ENCODE measurements at places on chromosomes 11 and 22.

DNA sequence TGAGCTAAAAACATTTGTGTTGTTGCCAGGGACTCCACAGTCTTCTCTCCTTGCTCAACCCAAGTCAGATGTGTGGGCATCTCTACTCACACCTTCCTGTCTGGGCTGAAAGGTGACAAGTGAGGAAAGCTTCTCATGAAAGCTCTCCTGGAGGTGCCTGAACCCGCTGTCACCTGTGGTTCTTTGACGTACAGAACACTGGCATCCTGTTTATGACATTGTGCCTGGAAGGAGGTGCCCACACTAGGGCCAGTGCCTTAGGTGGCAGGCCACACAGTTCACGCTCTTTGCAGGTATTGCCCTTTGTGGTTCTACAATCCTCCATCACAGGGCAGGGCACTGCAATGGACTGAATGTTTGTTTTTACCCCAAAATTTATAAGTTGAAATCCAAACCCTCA is 108.5 kb downstream of the CD44 start:
- no peak for DNase-seq

DNA sequence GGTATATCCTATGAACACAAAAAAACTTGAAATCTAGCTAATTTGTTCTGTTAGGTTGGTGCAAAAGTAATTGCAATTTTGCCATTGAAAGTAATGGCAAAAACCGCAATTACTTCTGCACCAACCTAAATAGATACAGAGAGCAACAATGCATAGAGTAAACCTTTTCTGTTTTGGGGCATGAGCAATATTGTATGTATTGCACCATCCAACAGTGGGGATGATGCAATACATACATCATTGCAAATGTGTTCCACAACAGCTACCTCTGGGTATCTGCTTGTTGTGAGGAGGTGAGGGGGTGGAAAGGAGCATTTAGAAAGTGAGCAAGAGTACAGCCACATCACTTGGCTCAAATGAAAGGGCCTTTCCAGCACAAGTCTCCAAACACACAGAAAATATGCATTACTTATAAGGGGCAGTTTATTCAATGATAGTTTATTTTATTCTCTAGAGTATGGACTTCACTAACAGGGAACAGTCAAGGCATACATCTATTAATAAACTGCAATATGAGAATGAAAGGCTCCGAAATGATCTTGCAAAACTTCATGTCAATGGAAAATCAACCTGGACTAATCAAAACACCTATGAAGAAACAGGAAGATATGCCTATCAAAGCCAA is 77.3 kb downstream of the DEUP1 start:
- DNase-seq, result no peak

GRCh38 chr11:100999756-101000155 is 129.9 kb downstream of the PGR start:
- no peak for DNase-seq

DNA sequence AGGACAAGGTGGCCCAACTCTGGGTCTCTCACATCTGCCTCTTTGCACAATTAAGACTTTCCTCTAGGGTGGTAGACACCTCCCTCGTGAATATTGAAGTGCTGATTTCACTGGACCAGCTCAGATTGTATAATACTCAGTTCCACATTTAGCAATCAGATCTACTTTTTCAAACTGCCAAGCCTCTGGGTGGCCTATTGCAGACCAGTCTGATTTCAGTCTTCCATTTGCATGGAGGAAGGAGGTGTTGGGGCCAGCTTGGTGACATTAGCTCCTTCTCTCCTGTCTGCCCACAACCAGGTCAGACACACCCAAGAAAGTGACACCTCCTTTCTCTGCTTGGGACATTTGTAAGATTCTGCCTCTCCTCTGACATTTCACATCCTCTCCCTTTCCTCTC is 78.2 kb downstream of the PPFIBP2 start:
- DNase-seq, result no peak

GRCh38 chr11:93517041-93517440 is 26.1 kb downstream of the SMCO4 start:
- no peak for DNase-seq

DNA sequence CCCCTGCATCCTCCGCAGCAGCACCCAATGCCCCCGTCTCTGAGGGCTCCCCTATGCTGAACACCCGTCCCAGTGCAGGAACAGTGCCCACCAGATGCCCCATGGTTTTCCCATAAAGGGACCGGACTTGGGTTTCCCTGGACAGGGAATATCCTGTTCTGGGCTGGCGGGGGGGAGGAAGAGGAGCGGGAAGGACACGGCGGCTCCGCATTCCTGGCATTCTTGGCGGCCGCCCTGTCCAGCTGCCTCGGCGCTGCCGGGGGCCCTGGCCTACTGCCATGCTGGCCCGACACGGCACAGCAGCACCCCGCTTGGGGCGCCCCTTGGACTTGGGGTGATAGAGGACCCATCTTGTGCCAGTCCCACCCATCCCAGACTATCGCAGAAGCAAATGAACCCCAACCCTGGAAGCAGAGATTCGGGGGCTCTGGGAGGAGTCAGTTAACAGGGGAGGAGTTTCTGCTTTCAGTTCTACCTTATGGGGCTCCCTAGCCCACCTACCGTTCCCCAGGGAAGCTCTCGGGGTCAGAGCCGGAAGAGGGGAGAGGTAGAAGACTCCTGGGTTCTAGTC is 23.7 kb upstream of the CBX7 start:
- peak; percentile 84 for DNase-seq

DNA sequence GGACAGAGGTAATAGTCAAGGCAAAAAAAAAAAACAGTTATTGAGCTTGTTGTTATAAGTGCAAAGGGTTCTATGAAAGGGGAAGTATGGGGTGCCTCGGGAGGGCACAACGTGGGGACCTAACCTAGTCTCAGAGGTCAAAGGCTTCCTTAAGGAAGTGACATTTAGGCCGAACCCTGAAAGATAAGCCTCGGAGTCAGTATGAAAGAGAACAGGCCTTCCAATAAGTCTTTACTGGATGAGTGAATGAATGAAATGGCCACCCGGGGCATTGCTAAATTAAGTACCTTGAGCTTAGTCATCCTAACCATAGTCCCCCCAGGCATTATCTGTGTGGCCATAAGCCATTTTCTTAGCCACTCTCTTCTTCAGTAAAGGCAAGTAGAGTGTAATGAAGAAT is 19.7 kb downstream of the FLI1 start:
- DNase-seq, result no peak

DNA sequence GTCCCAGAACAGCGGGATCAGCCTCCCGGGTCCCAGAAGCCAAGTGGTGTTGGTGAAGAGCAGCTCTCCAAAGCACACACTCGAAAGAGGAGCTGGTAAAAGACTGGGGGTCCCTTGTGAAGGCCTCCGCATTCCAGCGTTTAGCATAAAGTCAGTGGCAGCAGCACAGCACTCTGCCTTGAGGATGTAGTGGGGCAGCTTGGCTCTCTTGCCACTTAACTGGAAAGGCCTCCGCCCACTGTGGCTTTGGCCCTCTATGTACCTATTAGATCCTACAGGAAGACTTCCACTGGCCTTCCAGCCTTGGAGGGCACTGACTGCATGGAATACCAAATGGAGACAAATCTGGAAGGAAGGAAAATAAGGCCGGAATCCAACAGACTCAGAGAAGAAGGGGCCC is 1455.3 kb downstream of the BRD1 start:
- no peak for DNase-seq

DNA sequence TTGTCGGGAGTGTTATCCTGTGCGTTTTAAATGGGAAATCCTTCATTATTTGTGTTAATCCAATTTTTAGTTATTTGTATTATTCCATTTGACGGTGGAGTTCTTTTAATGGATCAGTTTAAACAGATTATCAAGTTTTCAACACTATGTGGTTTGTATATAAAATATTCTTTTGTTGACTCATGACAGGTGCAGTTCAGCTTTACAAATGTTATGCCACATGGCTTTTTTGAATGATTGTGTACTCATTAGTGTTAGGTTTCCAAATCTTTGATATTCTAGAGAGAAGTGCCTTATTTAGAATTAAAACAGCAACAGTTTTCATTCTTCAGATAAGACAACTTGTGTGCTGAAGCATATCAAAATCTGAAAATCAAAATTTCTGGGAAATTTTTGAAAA is 2.4 kb downstream of the JAM3 start:
- DNase-seq, result no peak

GRCh38 chr22:38040953-38041759 is 16.0 kb upstream of the PICK1 start:
- no peak for DNase-seq

- no peak for DNase-seq
Measured at GRCh38 chr11:82639251-82639650, 94.4 kb downstream of the FAM181B start.

GRCh38 chr22:20720692-20721408 is 53.1 kb upstream of the SERPIND1 start:
- no peak for DNase-seq

DNA sequence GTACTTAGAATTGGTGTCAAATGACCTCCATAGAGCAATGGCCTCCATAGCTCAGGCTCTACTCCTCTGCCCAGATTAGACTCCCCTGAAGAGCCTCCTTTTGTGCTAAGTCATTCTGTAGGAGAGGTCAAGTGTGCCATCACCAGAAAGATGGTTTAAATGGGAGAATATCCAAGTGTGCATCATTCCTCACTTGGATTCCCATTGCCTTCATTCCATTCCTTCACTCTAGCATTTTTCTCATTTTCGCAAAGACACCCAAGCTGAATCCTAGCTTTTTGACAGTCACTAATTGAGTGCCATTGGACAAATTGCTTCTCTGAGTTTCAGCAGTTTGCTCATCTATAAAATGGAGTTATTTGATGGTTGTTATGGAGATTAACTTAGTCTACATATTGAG is 16.9 kb downstream of the CLMP start:
- DNase-seq, result no peak

- no peak for DNase-seq
Measured at GRCh38 chr11:34337016-34337415, 20.8 kb downstream of the ABTB2 start.

- no peak for DNase-seq
Measured at GRCh38 chr11:57476757-57477506, 16.6 kb downstream of the RTN4RL2 start.

DNA sequence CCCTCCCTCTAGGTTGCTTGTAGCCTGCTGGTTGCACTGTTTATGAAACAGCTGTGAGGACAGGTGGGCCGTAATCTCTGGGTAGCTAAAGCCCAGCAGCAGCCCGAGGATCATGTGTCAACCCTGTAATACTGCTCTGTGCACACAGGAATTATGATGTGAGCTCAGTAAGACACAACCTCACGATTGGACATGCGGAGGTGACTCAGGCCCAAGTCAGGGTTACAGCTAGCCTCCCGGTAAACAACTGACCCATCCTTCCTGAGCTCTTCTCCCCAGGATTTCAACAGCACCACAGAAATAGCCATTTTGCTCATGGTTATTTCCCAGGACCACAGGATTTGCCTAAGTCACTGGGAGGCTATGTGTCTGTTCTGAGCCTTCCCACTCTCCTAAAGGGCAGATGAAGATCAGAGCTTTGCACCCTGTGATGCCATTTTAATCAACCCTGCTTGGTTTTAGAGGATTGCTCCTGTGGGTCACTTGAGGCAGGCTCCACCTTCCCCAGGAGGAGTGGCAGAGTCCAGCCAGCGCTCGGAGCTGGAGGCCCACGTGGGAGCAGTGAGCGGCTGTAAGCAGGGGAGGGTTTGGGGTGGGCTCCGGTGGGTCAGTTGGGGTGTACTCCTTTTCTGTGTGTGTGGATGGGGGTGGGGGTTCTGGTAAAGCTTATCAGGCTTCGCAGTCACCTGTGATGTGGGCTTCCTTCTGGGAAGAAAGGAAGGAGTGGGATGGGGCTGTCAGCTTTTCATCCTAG is at the start of gene AMPD3:
Gene AMPD3, plus strand, starts transcription at position 387 of the 754 bp plus-strand sequence. CDS start 6,256 bp downstream, outside the sequence.
- DNase-seq, result peak; percentile 84

DNA sequence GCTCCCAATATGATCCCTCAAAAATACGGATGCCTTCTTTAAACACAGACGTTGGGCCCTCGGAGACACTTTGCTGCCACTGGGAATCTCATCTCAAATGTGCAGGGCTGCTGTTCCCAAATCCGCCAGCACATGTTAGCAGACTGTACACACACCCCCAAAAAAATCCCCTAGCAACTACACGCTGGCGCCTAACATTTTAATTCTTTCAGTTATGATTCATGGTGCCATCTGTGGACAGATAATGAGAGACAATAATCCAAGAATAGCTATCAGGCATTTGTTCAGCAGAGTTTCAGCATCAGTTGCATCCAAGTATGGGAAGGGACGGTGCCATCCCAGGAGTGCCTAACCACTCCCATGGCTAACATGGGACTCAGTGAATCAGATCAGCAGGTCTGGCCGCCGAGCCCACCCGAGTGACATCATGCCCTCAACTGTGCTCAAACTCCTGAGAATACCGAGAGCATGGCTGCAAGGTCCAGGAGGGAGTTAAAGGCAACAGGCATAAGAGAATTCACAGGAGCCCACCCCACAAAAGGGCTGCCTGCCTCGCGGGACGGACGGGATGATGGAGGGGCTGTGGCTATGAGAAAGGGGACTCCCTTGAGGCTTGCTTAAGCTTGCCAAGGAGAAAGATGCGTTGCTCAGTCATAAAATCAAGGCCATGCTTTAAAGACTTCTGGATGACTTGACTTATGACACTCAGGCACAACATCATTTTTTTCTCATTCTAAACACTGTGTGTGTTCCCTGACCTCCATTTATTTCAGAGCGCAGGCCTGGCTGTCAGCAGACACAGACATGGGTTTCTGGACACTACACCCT is 337.0 kb downstream of the SHANK2 start:
- no peak for DNase-seq

DNA sequence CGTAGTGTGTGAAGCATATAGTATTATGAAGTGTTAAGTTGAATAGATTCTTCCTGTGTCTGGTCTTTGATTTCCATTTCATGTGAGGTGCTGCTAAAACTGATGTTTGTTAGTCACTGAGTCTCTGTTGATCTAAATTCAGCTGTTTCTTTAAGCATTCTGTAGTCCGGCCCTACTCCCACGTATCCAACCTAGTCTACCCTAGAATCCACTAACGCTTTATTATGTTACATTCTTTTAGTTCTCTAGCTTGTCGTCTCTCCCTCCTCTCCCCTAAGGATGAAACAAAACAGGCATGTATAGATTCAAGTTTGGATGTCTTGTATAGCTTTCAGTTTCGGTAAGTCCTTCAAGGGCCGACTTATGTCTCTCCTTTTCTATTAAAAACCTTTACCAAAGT is 4.1 kb downstream of the WEE1 start:
- no peak for DNase-seq

- DNase-seq, result no peak
Measured at GRCh38 chr11:76134239-76134638, 72.1 kb downstream of the WNT11 start.

DNA sequence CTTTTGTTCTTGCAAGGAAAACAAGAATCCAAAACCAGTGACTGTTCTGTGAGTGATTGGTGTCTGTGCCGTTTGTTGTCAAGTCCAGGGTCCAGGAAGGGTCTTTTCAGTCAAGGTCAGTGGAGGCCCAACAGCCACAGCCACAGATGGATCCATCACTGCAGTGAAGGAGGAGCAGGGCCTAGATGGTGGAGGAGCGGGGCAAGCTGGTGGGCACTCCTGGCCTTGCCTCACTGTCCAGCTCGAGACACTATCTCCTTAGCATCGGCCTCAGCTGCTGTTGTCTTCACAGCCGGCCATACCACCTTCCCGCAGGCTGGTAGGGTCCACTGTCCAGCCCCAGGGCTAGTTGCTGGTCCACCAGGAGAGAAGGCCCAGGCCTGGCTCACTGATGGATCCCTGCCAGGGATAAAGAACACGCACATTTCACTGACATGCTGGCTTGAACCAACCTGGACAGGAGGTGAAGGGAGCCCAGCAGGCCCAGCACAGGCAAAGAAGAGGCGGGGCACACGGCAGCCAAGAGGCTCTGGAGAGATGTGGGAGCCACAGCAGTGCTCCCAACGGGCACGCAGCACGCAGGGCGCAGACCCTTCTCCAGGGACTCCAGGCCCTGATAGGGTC is 15.2 kb downstream of the POLR3H start:
- DNase-seq, result no peak

Data from RCC 7860 (cell line).